ENCODE measurements at places on chromosomes 7 and 10. TPM values are rescaled to one million over a fixed set of nuclear protein-coding genes. Genes with fewer than 3 reads are reported as not detected.
A peak's percentile ranks its signal among the peaks of the same experiment; 100 is the strongest.

Gene TEX47
- total RNA-seq, result not detected

Gene TLL2
- 10.3 TPM for total RNA-seq

Gene CPA4
- 4.8 TPM for total RNA-seq

Gene EN2
- total RNA-seq, result 0.81 TPM

Gene ZNF727
- 3.0 TPM for total RNA-seq

Gene AKR1C4
- total RNA-seq, result not detected

Gene CRYGN
- not detected for total RNA-seq

Gene AASS
- 50.4 TPM for total RNA-seq

Gene MMRN2
- 1.6 TPM for total RNA-seq

Gene ANKRD30A
- not detected for total RNA-seq

Gene MMP21
- not detected for total RNA-seq

GRCh38 chr10:95406651-95407280 lies 116.0 kb upstream of the PDLIM1 start:
- H3K36me3 ChIP-seq, result no peaks in the 10 kb centered on the region
- H3K4me1 ChIP-seq, result no peaks in the 10 kb centered on the region
- DNase-seq, result no peak
- no peak overlapping the region for H3K4me3 ChIP-seq
- no peak overlapping the region for H3K27ac ChIP-seq

GRCh38 chr7:16753932-16754855 lies 639 bp downstream of the TSPAN13 start:
- no peaks in the 10 kb centered on the region for H3K27me3 ChIP-seq
- no peaks in the 10 kb centered on the region for H3K4me1 ChIP-seq
- no peak overlapping the region for H3K27ac ChIP-seq
- no peak for DNase-seq
- peak overlapping the region; percentile 61 for H3K4me3 ChIP-seq

- no peak overlapping the region for H3K27ac ChIP-seq
- DNase-seq, result no peak
- no peaks in the 10 kb centered on the region for H3K27me3 ChIP-seq
- no peak overlapping the region for H3K4me3 ChIP-seq
- H3K36me3 ChIP-seq, result no peaks in the 10 kb centered on the region
Observed at GRCh38 chr10:43265799-43266721, 805 bp downstream of the RASGEF1A start.

GRCh38 chr10:98028168-98028770 lies 2.2 kb downstream of the CRTAC1 start:
- H3K4me3 ChIP-seq, result no peak overlapping the region
- H3K36me3 ChIP-seq, result no peaks in the 10 kb centered on the region
- DNase-seq, result peak; percentile 80

- no peak for DNase-seq
- no peaks in the 10 kb centered on the region for H3K27me3 ChIP-seq
- no peak overlapping the region for H3K27ac ChIP-seq
- H3K4me1 ChIP-seq, result peaks cover 25% of the 10 kb centered on the region
Observed at GRCh38 chr7:18416988-18417387, 78.6 kb upstream of the HDAC9 start.

- H3K4me3 ChIP-seq, result no peak overlapping the region
- no peaks in the 10 kb centered on the region for H3K27me3 ChIP-seq
- H3K4me1 ChIP-seq, result no peaks in the 10 kb centered on the region
- DNase-seq, result no peak
- H3K27ac ChIP-seq, result no peak overlapping the region
- no peaks in the 10 kb centered on the region for H3K36me3 ChIP-seq
Observed at GRCh38 chr7:97022491-97023306, 1.9 kb downstream of the DLX5 start.

- H3K27me3 ChIP-seq, result no peaks in the 10 kb centered on the region
- H3K36me3 ChIP-seq, result peaks cover 50% of the 10 kb centered on the region
- no peak overlapping the region for H3K4me3 ChIP-seq
- DNase-seq, result no peak
Observed at GRCh38 chr7:127726476-127726875, 74.5 kb downstream of the SND1 start.

DNA sequence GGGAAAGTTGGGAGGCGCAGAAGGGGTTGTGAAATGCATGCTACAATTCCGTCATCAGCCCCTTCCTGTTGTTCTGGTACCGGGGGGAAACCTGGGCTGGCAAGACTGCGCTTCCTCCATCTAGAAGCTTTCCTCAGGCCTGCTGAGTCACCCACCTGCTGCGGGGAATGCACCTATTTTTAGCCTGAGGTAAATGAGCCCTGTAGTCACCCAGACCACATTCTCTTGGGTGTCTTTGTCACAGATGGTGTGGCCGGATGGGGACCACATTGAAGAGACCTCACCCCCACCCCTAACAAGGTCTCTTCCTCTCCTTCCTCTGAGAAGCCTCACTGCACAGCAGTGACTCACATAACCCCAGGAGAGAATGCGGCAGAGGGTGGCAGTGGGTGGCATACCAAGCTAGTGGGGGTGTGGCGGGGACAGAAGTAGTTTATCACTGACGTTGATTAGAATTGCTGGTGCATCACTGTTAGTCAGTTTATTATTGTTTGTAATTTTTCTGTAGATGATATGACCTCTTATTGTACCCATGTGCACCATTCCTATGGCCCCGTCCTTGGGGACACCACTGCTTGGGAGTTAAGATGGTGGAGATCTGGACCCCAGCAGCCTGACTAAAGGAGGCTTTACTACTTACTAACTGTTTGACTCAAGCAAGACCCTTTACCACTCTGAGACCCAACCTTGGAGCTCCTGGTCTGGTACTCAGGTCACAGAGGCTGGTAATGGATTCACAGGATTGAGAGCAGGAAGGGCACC lies 83.0 kb upstream of the DUSP5 start:
- no peak overlapping the region for H3K27ac ChIP-seq
- H3K4me1 ChIP-seq, result peaks cover 27% of the 10 kb centered on the region
- H3K36me3 ChIP-seq, result no peaks in the 10 kb centered on the region
- no peak for DNase-seq

DNA sequence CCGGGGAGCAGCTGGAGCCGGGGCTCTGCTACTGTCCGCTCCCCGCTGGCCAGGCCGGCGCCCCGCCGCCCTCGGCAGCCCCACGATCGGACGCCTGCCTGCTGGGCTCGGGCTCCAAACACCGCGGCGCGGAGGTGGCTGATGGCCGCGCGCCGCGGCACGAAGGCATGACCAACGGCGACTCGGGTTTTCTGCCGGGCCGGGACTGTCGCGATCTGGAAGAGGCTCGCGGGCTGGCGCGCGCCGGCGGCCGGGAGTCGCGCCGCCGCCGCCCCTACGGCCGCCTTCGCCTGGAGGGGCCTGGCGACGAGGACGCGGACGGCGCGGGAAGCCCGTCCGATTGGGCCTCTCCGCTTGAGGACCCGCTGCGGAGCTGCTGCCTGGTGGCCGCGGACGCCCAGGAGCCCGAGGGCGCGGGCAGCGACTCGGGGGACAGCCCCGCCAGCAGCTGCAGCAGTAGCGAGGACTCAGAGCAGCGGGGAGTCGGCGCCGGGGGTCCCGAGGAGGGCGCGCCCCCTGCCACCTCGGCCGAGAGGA lies 570 bp downstream of the TBC1D12 start:
- H3K27ac ChIP-seq, result peak overlapping the region; percentile 86
- peak; percentile 39 for DNase-seq
- H3K4me1 ChIP-seq, result peaks cover 8% of the 10 kb centered on the region
- H3K36me3 ChIP-seq, result no peaks in the 10 kb centered on the region

- H3K4me3 ChIP-seq, result no peak overlapping the region
- peaks cover 9% of the 10 kb centered on the region for H3K27me3 ChIP-seq
- no peak overlapping the region for H3K27ac ChIP-seq
- H3K4me1 ChIP-seq, result peaks cover 2% of the 10 kb centered on the region
- no peak for DNase-seq
- H3K36me3 ChIP-seq, result no peaks in the 10 kb centered on the region
Observed at GRCh38 chr7:69567800-69568199, 30.5 kb upstream of the AUTS2 start.

DNA sequence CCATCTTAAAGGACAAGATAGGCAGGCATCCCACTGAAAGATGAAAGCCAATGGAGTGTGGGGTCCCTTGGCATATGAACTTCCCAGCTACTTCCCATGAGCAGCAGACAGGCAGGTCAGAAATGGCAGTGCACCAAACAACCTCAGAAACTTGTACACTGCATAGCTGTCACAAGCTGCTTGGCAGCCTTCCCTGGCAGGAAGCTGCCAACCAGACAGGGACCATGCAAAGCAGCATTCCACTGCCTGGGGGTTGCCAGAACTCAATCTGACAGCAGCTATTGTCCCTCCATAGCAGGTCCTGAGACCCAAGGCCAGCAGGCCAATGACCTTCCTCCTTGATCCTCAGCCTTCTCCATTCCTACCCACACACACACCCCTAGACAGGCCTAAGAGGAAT lies 139.5 kb downstream of the PLCE1 start:
- no peak for DNase-seq
- no peak overlapping the region for H3K4me3 ChIP-seq
- H3K27me3 ChIP-seq, result no peaks in the 10 kb centered on the region
- no peaks in the 10 kb centered on the region for H3K36me3 ChIP-seq
- H3K27ac ChIP-seq, result no peak overlapping the region
- H3K4me1 ChIP-seq, result no peaks in the 10 kb centered on the region

DNA sequence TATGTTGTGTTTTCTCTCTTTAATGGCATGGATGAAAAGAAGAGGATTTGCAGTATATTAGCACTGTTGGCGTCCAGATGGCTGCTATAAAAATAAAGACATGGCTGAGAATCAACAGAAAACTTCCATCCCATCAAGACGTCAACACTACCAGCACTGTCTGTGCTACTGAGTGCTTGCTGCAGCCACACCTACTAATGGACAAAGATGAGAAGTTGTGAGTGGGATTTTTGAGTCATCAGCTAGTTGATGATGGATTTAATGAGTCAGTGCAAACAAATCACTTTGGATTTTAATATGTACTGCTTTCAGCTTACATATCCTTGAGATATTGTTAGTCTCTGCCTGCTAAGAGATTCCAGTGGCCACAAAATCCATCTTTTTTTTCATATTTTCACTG lies 631.0 kb upstream of the ANKRD30A start:
- H3K4me3 ChIP-seq, result no peak overlapping the region
- H3K27ac ChIP-seq, result no peak overlapping the region
- no peaks in the 10 kb centered on the region for H3K27me3 ChIP-seq
- no peaks in the 10 kb centered on the region for H3K36me3 ChIP-seq
- H3K4me1 ChIP-seq, result peaks cover 16% of the 10 kb centered on the region
